ENCODE measurements at places on chromosomes 2 and 18.

GRCh38 chr18:23849141-23849540 lies 159.9 kb downstream of the LAMA3 start:
- no peak for DNase-seq

- DNase-seq: no peak
Measured at GRCh38 chr2:195092341-195092740, 564.7 kb upstream of the SLC39A10 start.

DNA sequence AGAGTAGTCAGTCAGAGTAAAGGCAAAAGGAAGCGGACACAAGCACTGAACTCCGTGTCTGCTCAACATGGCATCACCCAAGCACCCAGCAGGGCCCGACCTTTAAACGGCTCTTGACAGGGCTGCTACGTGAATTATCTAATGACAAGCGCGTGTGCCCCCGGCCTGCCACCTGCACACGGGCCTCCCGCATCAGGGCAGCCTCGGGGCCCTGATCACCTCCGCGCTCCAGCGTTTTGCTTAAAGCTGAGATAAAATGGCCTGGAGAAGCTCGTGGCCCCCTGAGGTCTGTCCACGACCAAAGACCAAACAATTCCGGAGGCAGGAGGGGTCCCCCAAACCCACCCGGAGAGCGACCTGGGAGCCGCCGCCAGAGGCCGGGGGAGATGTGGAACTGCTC lies 376 bp downstream of the NDUFA10 start:
- no peak for DNase-seq

- no peak for DNase-seq
Measured at GRCh38 chr2:241065355-241065803, 36.7 kb downstream of the MTERF4 start.

- no peak for DNase-seq
Measured at GRCh38 chr2:118846953-118847761, at the start of gene EN1. Gene EN1, minus strand, starts transcription at chr2:118847648. Its CDS starts 481 bp downstream, at chr2:118847167.

DNA sequence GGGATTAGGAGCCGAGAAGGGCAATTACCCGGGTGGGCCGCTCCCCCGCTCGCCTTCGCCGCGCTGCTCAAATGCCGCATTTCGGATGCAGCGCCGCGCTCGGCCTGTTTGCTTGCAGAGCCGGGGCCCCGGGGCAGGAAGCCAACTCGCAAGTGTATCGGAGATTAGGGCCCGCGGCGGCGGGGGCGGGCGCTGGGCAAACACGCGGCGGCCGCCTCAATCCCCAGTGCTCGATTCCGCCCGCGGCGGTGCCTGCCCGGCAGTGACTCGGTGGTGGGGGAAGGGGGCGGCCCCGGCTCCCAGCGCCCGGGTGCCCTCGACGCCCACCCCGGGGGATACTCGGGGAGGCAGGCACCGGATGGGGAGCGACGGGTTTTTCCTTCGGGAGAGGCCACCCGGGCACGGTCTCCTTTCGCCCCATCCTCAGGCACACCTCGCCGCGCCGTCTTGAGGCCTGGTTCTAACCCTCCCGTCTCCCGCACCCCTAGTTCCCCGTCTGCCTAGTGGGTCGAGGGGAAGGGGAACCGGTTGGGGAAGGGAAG lies 26.6 kb upstream of the NOTO start:
- peak; percentile 41 for DNase-seq

GRCh38 chr2:211093743-211094303 lies 537.4 kb downstream of the CPS1 start:
- no peak for DNase-seq

DNA sequence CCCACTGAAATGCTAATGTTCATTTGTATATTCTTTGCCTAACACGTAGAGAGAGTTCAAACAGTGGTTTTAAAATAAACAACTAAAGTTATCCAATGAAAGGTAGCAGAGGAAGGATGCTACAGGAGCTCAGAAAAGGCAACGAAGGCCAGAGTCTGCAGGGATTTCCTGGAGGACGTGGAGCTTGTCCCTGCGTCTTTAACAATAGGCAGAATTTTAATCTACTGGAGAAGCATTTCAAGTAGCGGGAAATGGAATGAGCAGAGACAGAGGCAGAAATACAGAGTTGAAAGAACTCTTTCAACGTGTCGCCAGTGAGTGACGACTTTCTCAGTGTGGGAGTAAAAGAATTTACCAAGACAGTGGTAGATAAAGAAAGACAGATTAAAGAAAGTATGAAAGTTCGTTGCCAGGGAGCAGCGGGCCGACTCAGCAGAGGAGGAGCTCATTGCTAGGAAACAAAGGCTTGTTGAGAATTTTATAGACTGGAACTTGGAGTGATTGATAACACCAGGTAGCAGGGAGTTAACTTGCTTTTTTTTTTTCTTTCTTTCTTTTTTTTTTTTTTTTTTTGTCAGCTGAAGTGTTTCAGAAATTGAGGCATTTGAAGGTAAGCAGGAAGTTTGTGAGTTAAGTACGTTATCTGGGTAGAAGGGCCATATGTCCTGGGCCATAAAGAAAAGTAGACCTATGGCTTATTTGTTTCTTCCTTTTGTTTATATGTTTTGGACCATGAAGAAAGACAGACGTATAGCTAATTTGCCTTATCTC lies 625 bp upstream of the NBAS start:
- DNase-seq: no peak

GRCh38 chr18:22342625-22343024 lies 75.1 kb downstream of the CTAGE1 start:
- no peak for DNase-seq

- DNase-seq: no peak
Measured at GRCh38 chr2:176879426-176879995, 333.1 kb upstream of the HNRNPA3 start.

DNA sequence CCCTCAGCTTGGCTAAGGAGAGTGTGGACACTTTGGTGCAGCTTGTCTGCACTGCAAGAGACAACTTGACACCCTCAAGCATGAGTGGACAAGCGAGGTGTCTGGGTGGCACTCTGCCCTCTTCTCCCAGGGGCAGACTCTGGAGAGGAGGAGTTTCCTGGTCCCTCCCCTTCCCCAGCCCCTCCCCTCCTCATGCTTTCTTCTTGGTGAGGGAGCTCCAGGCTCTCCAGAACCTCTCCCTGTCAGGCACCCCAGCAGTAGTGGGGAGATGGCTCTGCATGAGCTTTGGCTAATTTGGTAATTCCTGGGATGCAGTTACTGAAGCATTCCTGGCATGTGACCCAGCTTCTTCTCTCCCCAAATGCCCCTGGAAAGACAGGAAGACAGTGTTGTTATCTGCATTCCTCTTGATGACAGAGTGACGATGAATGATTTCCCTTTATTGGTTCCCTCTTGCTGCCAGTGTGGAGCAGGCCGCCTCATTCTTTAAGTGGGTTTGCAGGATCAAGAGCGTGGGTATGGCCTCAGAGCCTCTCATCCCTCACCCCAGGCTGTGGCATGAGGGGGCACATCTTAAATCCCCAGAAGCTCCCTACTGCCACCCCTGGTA lies 89.2 kb downstream of the STPG4 start:
- DNase-seq: no peak

DNA sequence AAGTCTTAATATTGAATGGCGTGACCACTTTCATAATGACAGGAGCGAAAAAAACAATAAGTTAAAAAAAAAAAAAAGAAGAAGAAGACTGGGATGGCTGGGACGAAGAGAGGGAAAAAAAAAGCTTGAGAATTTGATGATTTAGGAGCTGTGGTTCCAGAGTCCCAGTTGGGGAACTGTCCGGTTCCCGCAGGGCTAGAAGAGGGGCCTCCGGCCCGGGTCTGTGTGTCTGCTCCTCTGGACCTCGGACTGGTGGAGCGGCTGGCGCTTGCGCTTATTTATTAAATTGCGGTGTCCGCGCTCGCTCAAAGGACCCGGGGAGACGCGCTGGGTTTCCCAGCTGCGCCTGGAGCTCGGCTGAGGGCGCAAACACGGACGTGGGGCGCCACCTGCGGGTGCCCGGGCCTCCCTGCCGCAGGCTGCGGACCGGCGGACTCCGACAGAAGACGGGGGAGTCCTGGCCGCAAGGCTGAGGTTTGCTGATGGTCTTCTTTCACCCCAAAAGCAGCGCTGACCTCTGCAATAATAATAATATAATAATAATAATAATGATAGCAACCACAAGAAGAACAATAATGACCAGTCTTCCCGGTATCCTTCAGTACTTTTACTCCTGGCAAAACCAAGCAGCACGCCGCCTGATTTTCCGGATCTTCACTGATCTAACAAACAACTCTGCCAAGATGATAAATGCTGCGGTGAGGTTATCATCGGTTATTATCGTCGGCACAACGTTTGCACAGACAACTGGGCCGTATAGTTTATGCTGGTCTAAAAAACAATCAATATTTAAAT lies at the start of gene CBLN2:
CBLN2 (minus strand) TSS at position 251 of the 795 bp plus-strand sequence. CDS start 2,182 bp downstream, outside the sequence.
- DNase-seq: no peak

GRCh38 chr2:216696321-216696720 lies 972 bp upstream of the IGFBP5 start:
- DNase-seq: no peak

GRCh38 chr18:11689669-11690565 lies 853 bp downstream of the GNAL start:
- DNase-seq: no peak

GRCh38 chr18:75124551-75124950 lies 84.4 kb downstream of the PTGR3 start:
- no peak for DNase-seq

GRCh38 chr2:62379566-62379965 lies 126.4 kb downstream of the TMEM17 start:
- no peak for DNase-seq

DNA sequence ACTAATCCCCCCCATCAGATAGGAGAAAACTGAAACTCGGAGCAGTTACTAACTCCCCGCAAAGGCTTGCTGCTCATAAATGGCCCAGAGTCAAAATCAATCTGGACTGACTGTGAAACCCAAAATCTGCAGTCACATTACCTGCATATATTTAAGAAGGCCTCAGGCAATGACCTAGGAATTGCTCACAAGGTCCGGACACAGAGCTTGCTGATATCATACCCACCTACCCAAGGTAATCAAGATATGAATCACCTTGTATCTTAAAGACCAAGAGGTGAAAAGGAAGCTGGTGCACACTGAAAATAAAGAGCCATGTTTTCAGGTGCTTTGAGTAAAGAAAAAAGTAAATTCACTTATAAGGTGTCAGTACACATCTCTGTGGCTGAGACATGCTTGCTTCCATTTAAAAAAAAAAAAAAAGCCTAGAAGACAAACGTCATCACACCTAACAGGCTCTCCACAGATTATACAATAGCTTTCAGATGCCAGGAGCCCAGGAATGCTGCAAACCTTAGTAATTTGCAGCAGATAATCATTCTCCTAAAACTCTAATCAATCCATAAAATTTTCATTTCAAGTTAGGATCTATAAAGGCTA lies 195.4 kb downstream of the ZEB2 start:
- no peak for DNase-seq

- DNase-seq: no peak
Measured at GRCh38 chr18:7198326-7198725, 32.6 kb upstream of the LRRC30 start.

DNA sequence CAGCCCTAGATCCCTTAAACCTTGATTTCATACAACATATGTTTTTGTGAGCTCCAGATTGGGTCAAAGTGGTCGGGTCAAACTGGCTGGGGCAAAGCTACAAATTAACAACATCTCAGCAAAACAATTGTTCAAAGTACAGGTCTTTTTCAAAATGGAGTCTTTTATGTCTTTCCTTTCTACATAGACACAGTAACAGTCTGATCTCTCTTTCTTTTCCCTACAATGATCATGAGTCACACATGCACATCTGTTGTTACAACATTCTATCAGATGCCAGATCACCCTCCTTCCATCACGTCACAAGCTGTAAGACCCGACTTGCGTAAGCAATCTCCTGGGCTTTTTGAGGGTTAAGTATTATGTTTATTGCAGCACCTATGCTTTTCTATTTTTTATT lies 55.1 kb downstream of the RHOB start:
- DNase-seq: no peak

GRCh38 chr2:10493075-10493633 lies 45.0 kb upstream of the ODC1 start:
- no peak for DNase-seq

- no peak for DNase-seq
Measured at GRCh38 chr2:152352616-152353015, 17.6 kb downstream of the FMNL2 start.

GRCh38 chr2:230269715-230270114 lies 44.2 kb downstream of the SP140 start:
- no peak for DNase-seq

GRCh38 chr2:151730262-151730975 lies 3.9 kb downstream of the NEB start:
- no peak for DNase-seq

DNA sequence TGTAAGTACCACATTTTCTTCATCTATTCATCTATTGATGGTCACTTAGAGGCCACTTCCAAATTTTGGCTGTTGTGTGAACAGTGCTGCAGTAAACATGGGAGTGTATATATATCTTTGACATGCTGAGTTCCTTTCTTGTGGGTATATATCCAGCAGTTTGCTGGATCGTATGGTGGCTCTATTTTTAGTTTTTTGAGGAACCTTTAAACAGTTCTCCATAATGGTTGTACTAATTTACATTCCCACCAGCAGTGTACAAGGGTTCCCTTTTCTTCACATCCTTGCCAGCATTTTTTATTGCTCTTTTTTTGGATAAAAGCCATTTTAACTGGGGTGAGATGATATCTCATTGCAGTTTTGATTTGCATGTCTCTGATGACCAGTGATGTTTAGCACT lies 7.3 kb upstream of the ATP5MC3 start:
- DNase-seq: no peak

GRCh38 chr2:122864728-122865127 lies 1109.3 kb downstream of the TSN start:
- DNase-seq: no peak

- DNase-seq: no peak
Measured at GRCh38 chr2:132448331-132448730, 31.7 kb downstream of the GPR39 start.

DNA sequence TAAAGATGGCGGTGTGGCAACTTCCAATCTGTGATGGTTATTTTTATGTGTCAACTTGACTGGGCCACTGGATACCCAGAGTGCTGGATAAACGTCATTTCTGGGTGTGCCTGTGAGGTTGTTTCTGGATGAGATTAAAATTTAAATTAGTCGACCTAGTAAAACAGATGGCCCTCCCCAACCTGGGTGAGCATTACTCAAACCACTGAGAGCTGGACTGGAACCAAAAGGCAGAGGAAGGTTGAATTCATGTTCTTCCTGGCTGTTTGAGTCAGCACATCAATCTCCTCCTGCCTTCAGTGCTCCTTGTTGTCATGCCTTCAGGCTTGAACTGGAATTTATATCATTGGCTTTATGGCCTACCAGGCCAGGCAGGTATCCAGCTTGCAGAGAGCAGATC lies 190.8 kb upstream of the RGPD4 start:
- no peak for DNase-seq

DNA sequence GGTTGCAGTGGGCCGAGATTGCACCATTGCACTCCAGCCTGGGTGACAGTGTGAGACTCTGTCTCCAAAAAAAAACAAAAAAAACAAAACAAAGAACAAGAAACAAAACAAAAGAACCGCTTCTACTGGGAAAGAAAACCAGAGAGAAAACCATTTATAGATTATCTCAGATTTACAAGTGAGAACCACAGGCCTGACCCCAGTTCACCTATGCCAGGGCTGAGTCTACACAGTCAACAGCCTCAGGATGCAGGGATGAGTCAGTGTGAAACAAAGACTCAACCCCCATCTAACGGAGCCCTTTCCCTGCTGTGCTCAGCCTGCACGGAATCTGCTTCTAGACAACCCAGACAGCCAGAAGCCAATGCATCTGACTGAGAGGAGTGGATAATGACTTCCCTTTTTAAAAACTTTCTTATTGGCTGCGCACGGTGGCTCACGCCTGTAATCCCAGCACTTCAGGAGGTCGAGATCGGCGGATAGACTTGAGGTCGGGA lies 25.5 kb upstream of the YWHAQ start:
- DNase-seq: peak; percentile 30

GRCh38 chr2:134225841-134226240 lies 28.0 kb upstream of the MGAT5 start:
- DNase-seq: no peak

GRCh38 chr2:200695191-200695590 lies 109.4 kb downstream of the AOX1 start:
- no peak for DNase-seq

Measured in activated CD4-positive, CD25-positive, alpha-beta regulatory T cell treated with anti-CD3 and anti-CD28 coated beads, Interleukin-2, amount 50 U/mL, for 16 hours (primary cell).